ENCODE measurements at places on chromosomes 3 and 15.

DNA sequence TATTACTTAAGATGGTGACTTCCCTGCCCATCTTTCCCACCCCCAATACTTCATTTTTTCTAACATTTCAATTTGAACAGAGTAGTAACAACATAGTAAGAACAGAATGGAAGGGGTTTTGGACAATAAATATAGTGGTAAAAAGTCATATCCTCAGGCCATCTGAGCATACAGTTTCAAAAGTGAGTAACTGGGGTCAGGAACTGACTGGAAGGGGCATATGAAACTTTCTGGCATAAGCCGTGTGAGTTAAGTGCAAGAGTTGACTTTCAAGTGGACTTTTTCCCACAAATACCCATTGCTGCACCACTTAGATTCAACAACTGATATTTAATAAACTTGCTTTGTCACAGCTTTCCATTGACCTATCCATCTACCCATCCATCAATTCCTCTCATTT lies 153.5 kb upstream of the IL12A start:
- DNase-seq = no peak

DNA sequence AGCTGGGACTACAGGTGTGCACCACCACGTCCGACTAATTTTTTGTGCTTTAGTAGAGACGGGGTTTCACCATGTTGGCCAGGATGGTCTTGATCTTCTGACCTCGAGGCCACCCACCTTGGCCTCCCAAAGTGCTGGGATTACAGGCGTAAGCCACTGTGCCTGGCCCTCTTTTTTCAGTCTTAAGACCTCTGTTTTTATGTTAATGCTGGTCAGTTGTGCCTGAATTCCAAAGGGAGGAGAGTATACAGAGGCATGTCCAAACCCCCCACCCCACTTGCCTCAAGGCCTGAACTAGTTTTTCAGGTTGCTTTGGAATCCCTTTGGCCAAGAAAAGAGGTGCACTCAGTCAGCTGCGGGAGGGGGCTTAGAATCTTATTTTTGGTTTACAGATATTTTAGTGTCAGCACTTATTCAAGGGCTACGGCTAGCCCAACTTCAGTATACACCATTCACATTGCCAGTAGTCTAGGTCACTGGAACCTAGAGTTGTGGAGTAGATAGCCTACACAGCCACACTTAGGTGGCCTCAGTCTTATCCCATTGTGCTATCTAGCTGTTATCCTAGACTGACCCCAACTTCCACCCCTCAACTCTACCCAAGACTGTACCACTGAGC lies 128.0 kb upstream of the TPM1 start:
- no peak for DNase-seq

DNA sequence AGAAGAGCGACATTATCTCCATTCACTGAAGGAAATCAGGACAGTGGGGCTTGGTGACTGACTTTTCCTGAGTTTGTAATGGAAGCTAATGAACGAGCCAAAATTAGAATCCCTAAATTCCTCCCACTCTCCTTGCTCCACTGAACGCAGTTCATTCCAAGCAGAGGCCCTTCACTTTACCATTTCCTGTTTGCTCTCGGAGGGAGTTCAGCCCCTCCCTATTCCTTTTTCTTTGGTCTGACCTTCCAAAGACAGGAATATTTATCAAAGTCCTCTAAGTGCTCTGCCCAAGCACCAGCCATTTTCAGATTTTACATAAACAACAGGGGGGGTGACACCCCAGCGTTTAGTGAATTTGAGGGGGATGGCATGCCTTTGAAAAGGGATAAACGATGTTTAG lies 24.0 kb upstream of the PTPRG start:
- DNase-seq = no peak

- DNase-seq = no peak
Measured at GRCh38 chr3:66671291-66671690, 170.5 kb upstream of the LRIG1 start.

DNA sequence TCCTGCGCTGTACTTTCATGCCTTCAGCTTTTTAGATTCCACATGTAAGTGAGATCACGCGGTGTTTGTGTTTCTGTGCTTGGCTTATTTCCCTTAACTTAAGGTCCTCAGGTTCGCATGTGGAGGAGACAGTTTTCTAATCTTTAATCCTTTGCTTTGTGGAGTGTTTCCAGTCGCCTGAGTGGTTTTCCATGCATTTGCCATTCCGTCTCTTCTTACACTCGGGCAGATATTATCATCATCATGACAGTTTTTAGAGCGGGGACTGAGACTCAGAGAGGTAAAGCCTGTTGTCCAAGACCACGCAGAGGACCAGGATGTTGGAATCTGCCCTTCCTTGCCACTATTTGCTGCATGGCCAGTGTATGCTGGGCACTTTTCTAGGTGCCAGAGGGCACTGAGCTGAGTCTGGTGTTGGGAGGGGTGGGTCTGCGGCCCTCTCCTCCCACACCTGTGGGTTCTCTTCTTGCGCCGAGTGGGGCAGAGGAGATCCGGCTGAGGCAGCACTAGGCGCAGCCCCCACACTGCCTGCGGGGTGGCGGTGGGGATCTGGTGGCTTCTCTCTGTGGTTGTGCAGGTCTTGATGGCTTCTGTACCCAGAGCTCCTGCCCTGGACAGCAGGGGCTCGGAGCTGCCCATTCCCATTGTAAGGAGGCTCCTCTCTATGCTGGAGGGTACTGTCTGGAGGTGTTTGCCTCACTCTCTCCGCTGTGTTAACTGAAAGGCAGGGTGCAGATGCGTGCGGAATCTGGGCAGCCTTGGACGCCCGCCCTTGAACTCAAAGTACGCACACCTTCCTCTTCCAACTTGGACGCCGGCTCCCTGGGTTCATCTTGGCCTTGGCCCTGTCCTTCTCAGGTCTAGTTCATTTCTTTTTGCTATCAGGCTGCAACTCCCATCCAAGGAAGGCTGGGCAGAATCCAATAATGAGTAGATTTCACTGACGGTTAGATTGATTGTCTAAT lies 156.0 kb upstream of the RGMA start:
- DNase-seq = no peak

DNA sequence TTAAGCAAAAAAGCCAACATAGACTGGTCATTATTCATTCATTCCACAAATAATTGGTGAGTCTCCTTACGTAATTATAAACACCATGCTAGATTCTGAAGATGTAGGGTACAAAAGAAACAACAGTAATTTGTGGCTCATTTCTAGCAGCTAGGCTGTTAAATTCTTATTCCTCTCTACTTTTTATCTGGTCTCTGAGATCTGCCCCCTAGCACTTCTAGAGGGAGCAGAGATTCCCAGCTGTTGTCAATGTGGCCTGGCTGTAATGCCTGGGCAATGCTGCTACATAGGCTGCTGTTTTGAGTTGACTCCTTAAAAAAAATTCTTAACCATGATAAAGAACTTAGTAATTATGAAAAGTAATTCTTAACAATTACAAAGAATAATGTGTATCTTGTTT lies 434.9 kb upstream of the THRB start:
- DNase-seq = no peak

DNA sequence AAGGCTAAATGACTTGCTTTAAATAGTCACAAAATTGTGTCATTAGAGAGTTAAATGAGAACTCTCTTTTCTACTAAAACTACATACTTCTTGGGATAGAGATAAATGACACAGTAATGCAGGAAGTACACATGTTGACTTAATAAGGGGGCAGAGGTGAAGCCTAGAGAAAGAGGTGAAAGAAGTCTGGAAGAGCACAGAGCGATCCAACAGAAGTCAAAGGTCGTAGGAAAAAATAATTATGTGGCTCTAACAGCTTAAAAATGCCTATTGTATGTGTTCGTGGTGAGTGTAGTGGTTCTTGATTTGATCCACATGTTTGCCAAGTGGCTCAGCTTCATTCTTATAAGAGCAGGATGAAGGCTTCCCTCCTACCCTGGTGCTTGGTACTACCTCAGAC lies 61.7 kb downstream of the TMEM212 start:
- no peak for DNase-seq

DNA sequence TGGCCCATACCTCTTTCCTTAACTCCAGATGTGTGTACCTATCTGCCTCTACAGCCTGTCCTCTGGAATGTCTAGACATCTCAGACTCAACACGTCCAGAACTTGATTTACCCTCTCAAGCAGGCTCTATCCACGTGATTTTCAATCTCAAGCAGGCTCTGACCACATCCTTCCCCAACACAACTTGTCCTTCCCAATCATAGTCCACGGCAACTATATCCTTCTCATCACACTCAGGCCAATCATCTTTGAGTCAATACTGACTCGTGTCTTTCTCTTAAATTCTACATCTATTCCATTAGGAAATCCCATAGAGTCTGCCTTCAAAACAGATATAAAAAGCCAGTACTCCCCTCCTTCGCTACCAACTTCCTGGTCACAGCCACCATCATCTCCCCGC lies 70.4 kb downstream of the FOXP1 start:
- DNase-seq = no peak

DNA sequence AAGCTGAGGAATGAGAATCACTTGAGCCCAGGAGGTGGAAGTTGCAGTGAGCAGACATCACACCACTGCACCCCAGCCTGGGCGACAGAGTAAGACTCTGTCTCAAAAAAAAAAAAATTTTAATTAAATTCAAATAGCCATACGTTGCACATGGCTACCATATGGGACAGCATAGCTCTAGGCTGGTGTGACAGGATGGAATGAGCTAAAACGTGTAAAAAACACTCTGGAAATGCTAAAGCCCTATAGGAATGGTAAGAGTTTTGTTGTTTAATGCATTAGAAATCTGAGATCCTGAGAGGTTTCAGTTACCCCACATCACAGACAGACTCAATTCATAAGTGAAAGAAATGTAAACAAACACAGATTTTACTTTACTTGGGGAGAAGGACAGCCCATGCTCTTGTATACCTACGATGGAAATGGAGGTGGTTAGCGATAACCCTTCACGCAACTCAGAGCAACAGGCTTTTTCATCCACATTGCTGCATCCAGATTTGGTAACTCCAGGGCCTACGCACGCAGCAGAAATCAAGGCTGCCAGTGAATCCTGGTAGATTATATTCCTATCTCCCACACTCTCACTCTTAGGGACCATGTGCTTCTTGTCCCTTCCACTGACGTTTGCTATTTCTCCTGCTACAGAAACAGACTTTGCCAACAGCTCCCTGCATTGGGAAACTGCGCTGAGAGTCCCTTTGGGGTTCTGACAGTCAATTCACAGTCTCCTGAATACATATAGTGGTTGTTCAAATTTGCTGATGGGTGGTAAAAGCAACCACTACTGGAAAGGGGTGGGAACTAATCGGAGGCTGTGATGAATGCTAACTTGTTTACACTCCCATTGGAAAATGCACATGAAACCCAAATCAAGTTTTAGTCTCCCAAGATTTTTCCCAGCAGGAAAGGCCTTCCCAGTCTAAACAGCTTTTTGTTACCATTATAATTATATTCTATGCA lies 3.1 kb downstream of the SH3BP5 start:
- DNase-seq = no peak

- no peak for DNase-seq
Measured at GRCh38 chr3:67335813-67336212, 318.6 kb downstream of the SUCLG2 start.

DNA sequence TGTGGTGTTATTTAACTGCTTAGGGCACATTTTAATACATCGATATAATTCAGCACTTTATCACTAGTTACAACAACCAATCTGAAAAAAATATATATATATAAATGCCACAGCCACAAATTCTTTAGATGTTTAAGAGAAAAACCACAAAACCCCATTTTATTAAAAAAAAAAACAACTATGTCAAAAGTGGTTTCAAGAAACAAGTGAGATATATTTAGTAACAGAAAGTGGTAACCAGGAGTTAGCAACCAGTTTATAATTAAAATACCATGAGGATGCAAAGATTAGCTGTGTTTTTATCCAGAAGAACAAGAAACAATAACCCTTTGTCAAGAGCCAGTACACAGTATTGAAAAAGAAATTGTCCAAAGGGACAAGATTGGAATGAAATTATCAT lies 14.8 kb upstream of the DIPK2A start:
- DNase-seq = no peak

- no peak for DNase-seq
Measured at GRCh38 chr15:67201136-67201535, 53.3 kb downstream of the AAGAB start.

GRCh38 chr3:17103579-17103978 lies 218.8 kb downstream of the PLCL2 start:
- no peak for DNase-seq

DNA sequence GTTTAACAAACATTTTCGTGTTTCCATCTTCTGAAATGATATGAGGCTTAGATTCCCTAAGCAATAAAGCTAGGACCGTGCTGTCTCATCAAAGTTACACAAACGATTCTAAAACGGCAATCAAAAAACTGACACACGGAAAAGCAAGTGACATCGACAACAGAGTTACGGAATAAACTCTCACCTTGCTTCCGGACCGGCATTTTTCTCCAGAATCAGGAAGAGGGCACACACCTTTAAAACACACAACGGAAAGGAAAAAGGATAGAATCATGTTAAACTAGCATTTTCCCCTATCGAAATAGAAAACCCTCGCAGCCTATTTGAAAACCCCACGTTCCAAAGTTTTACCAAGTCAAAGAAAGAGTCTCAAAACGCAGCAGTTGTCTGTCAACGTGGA lies 1.4 kb downstream of the DLG1 start:
- peak; percentile 9 for DNase-seq

- DNase-seq = no peak
Measured at GRCh38 chr3:120144267-120144666, 50.0 kb upstream of the GSK3B start.

- DNase-seq = no peak
Measured at GRCh38 chr3:8768364-8769087, 887 bp downstream of the OXTR start.

GRCh38 chr3:42652611-42653302 lies 740 bp upstream of the ZBTB47 start:
- DNase-seq = no peak

GRCh38 chr3:27147215-27147614 lies 222.0 kb downstream of the NEK10 start:
- DNase-seq = no peak

GRCh38 chr3:132325634-132326033 lies 8.4 kb downstream of the ACP3 start:
- no peak for DNase-seq

- DNase-seq = peak; percentile 32
Measured at GRCh38 chr15:43253431-43254403, 13.0 kb downstream of the TGM5 start.

GRCh38 chr3:51971350-51971749 lies 2.5 kb downstream of the ABHD14B start:
- no peak for DNase-seq

DNA sequence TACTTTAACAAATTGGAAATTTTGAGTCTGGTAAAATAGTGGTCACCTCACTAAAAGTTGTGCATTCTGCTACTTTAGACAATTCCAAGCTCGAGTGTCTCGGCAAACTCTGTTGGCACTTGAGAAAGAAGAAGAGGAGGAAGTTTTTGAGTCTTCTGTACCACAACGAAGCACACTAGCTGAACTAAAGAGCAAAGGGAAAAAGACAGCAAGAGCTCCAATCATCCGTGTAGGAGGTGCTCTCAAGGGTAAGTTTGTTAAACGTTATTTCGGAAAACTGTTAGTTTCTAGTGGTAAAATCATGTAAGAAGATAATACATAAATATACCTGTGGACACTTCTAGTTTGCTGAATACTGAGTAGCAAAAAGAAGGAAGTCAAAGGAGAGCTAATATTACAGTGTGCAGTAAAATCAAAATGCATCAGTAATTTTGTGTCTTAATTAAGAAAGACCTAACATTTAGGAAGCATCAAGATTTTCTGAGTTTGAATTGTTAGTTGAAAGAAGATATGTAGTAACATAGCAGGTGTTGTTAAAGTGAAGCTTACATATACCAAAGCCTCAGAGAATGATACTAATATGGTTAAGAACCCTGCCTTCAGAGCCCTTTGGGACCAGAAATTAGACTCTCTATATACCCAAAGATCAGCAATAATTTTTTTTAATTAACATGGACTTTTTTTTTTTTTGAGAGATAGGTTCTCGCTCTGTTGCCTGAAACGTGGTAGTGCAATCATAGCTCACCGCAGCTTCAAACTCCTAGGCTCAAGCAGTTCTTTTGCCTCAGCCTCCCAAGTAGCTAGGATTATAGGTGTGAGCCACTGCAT lies 23.0 kb downstream of the BUB1B start:
- DNase-seq = no peak

Measured in CD4-positive, alpha-beta T cell treated with Interleukin-21 for 1 hour (primary cell).